ENCODE measurements at places on chromosomes 2 and 18.

GRCh38 chr2:98734823-98735260 lies 3.9 kb upstream of the MGAT4A start:
- DNase-seq = no peak

DNA sequence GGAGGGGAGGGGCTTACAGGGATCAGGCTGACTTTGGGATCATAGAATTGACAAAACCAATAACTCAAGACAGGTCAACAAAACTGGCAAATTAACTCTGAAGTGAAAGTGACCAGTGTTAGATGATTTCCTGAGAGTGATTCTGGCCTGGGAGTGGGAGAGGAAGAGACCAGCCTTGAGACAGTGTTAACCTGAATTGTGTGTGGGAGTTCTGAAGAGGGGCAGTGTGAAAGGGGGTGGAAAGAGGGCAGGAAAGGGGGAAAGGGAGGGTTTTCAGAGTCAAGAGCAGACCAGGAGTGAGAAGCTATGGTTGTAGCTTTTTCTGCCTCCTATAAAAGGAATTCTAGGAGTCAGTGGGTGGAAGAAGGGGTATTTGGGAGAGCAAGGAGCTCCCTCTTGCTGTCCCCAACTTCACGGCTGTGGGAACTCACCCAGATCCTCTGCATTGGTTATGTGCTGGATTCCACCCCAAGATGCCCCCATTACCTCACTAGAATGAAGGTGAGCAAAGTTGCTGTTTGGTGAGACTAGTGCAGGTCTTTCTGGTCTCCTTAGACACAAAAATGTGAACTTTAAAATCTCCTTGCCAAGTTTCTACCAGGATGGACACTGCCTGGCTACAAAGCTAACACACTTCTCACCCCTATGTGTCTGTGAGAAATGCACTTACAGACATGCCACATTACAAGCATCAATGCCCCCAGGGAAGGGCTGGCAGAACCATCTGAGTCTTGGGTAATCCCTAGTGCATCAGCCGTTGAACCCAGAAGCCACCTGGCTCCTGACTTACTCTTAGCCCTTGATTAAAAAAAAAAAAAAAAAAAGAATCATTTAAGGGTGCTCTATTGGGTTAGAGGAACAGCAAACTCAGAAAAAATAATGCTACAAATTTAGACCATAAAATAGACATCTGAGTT lies 61.6 kb downstream of the BMP10 start:
- DNase-seq = peak; percentile 42

DNA sequence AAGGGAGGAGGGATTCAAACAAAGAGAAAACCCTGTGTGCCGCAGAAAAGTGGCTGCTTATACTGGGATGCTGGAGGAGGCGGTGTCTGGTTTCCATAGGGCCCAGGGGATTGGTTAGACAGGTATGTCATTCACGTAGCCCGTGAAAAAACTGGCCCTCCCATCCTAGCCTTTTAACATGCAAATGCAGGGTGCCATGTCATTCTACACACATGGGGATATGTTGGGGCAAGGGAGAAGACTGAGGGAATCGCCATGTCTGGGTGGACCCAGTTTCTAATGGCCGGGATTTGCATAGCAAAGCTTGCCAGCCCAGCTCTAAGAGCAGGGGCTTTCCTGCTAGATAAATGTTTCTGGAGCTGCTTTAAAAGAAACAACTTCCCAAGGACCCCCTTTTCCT lies 8.2 kb upstream of the RNU2-63P start:
- DNase-seq = no peak

DNA sequence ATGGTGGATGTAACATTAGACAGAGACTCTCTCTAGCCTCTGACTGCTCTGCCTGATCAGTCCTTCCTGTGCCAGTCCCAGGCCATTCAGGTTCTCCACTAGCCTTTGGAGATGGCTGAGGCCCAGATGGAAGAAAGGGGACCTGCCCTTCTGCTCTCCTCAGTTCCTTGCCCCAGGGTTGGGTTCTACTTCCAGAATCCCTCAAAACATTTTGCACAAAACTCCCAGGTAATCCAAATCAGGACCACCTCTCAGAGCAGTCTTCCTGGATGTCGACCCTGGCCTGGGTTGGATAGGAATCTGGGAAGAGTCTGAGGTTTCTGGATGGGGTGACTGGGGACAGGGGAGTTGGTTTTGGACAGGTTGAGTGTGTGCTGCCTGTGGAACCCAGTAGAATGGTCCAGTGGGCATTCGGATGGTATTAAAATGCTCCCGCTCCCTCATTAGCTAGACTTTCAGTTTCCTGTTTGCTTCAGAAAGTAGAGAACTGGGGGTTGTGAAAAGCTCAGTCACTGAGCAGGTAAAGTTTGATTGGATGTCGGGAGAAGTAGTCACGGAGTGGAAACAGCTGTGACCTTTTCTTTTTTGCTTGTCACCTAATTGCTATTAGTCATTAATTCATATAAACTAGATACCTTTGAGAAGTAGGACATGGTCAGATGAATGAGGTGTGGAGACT lies 37.9 kb downstream of the DPYSL5 start:
- no peak for DNase-seq

GRCh38 chr2:157336137-157337010 lies 10.8 kb upstream of the ERMN start:
- DNase-seq = peak; percentile 25

Data from HL-60 (cell line).